AML-193 (cell line): ENCODE measurements at places on chromosomes 4 and X.
A peak's percentile ranks its signal among the peaks of the same experiment; 100 is the strongest.

DNA sequence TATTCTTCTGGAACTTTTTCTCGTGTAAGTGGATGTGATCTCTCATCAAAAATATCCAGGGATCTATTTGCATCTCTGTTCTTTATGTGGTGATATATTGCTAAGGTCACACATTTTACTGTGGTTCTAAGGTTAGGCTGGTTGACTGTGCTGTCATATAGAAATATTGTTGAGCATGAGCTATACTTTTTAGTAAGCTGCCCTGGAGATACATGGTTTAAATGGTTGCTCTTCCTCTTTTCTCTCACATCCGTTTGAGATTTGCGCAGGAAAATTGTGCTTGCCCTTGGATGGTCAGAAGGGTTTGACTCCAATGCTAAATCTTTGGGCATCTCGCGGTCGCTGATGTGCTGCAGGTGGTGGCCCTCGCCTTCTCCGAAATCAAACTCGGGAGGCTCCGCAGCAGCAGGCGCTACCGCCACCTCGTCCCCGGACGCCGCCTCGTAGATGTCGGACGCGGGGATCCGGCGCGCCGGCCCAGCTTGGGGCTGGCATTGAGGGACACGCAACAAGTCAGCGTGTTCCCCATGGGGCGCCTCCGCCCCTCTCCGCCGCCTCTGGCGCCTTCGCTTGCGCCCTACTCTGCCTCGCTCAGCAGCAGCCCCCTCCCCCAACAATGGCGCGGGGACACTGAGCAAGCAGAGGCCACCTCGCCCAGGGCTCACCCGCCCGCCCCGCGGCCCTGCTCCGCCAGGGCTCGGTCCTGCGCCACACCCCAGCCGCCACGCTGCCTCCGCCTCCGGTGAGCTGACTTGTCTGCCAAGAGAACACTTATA, 154.5 kb downstream of the MSN start:
- DNase-seq = peak; percentile 10

DNA sequence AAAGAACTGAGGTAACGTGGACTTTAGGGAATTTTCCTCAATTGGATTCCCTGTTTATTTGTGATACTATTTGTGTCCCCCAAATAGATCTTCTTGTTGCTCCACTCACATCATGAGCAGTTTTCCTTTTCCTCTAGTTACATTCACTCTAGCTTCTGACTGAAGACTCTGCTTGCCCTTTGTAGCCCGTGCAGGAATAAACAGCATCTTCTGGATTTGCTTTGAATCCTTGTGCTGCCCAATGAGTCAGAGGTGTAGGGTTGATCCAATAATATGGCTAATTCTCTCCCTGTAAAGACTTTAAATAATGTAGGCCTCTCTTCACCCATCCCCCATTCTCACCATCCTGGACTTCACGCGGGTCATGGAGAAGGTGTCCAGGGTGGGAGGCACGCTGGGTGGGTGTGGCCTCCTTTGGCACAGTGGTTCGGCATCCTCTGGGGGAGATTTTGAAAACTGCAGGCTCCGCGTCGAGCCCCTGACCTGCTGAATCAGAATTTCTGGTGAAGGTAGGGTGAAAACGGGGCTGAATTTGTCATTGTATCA, 9.0 kb downstream of the HAND2 start:
- DNase-seq = no peak

GRCh38 chr4:110704748-110705439, 82.0 kb upstream of the PITX2 start:
- no peak for DNase-seq

DNA sequence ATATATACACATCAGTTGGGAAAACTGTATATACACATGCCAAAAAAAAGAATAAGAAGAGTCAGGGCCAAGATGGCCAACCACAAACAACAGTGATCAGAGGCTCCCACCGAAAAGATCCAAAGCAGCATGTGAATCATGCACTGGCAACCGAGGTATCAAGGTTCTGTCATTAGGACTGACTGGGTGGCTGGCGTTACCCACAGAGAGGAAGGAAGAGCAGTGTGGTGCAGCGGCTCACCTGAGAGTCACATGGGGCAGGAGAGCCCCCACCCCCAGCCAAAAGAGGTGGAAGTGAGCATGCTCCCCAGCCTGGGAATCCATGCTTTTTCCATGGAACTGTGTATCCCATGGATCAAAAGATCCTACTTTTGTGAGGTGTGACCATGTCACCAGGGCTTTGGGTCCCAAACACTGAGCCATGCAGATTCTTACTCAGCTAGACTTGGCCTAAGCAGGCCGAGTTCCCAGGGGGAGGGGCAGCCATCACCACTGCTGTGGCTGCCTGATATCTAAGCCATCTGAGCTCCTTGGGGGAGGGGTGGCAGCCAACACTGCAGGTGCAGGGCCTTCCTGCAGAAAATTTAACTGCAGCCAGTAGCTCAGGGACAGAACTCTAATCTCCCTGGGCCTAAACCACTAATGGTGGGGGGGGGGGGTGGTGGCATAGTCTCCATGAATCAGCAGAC, 52.8 kb downstream of the P2RY10 start:
- DNase-seq = no peak
